Stimulated activated memory B cell treated with anti-CD40 and anti-IgM and Interleukin-4, amounts not matched to agents 10 μg/mL and 1 μg/mL and 100 μg/mL, for 72 hours (primary cell): ENCODE measurements at places on chromosomes 5 and 9.

GRCh38 chr5:114449860-114450421, 88.1 kb downstream of the KCNN2 start:
- ATAC-seq, result peak; percentile 94

GRCh38 chr5:95053253-95053652, 231.6 kb downstream of the MCTP1 start:
- no peak for ATAC-seq

DNA sequence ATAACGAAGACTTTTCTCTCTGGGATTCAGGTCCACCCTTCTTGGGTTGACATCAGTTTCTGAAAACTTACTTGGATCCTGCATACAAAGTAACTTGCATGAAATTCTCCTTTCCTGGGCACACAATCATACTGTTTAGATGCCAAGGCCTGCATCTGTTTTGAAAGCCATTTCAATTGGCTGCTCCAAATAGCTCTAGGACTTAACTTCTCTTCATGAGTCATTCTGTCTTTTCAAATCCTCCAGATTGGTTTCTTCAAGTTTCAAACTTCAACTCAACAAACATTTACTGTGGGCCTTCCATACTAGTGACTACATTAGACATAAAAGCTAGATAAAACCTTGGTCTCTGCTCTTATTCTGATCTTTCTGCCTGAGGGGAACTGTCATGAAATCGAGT, 54.8 kb upstream of the HMHB1 start:
- no peak for ATAC-seq

- ATAC-seq, result no peak
These were observed 506.0 kb upstream of the CDH10 start for GRCh38 chr5:25150819-25151218.
